AML-193 (cell line): ENCODE measurements at places on chromosomes 5 and 9.

- DNase-seq, result no peak
Observed at GRCh38 chr9:111151537-111151936, 113.3 kb upstream of the LPAR1 start.

DNA sequence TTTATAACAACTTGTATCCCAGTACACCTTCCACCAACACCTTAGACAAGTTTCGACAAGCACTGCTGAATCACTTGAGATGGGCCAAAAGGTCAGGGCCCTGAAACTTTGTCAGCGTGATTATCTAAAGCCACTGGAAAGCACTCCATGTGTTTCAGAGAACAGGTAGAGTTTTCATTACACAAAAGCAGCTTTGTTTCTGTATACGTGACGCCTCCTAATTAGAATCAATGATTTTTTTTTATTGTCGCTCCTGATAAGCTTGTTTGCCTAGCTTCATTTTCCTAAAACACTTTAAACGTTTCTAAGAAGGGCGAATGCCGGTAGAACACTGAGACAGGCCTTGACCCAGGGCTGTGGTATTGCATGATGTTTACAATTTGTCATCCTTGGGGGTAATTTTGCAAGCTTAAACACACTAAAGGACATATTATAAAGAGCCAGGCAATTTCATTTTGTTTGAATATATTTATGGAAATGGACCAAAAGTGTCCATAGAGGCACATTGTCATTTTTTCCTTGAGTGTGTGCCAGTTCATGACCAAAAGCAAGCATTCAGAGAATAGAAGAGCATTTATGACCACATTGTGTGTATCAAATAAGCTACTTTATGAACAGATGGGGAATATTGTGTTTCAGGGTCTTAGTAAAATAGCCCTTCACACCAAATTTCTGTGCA, 193.6 kb downstream of the GLIS3 start:
- DNase-seq, result no peak

GRCh38 chr5:59040024-59040803, 457.3 kb downstream of the RAB3C start:
- peak; percentile 74 for DNase-seq

- DNase-seq, result no peak
Observed at GRCh38 chr5:75632321-75632720, 21.1 kb downstream of the ANKDD1B start.
